Transverse colon (tissue), 4 donors: ENCODE measurements at places on chromosomes 1 and 21. TPM values are rescaled to one million over a fixed set of nuclear protein-coding genes. Genes with fewer than 3 reads are reported as not detected.

GRCh38 chr1:966135-966703 is at the start of gene PLEKHN1:
TSS of gene PLEKHN1 (plus strand) at chr1:966482. CDS start at chr1:966532, 50 bp downstream.
- peak; percentile 60 for DNase-seq

DNA sequence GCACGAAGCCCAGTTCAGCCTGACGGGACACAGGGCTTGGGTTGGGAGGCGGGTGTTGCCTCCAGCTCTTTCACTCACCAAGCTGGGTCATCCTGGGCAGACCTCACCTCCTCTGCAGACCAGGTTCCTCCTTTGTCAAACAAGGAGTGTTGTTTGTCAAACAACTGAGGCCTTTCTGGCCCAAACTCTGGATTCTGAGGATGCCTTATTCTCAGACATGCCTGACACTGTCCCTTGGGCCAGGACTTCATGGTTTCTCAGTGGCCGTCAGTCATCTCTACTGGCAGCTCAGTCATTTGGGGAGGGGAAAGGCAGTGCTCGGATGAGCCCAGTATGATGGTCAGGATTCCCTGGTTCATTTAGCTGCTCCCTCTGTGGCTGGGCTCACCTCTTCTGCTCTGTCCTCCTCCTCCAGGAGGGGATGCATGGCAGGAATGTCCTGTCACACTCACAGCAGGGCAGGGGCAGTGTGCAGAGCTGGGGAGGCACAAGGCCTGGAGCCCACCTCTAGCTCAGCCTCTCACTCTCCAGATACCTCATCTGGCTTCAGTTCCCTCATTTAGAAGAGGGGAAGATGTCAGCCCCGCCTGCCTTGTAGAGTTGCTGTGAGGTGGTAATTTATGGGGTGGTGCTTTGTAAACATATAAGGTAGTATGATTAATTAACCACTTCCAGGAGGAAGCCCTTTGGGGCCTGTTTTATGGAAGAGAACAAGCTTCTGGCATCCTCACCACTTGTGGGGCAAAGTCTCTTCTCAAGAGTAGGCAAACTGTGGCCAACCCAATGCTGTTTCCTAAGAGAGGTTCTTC is 20.6 kb downstream of the SLC2A1 start:
- DNase-seq: peak; percentile 49

DNA sequence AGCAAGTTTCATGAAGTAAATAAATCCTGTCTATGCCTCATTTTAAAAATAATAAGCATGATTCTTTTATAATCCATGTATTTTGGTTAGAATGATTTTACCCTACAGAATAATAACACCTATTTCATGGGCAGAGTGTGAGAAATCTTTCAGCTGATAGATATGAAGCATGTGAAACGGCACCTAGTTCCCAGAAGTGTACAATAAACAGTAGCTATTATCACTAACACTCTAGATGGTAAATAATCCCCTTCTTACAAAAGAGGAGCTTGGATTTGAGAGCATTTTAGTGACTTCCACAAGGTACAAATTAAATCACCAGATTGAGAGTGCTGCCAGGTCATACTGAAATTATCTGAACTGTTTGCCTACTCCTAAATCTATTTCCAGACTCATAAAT is 95.3 kb upstream of the NRIP1 start:
- no peak for DNase-seq

DNA sequence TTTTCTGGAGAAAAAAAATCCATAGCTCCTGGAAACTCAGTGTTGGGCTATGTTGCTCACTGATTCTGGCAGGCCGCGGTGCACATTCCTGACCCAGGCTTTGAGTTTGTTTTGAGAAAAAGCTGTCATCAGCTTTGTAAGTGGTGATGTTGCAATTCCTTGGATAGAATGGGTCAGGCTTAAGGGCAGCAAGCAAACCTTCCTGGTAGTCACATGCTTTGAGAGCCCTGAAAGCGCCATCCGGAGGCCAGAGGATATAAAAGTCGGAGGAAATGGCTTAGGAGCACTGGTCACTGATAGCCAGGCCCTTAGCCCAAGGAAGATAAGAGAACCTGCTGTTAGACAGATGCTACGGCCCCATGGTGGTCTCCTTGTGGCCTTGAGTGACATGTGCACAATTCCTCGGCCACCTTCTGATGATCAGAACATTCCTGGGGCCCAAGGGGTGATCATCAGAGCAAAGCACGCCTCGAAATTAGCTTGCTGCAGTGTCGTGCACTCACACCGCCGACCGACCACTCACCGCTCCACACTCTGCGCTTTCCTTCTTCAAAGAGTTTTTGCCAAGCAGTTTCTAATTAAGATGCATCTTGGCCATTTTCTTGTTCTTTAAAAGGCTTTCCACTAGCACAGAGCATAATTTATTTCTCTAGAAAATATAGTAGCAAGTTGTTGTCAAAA is 78.6 kb downstream of the MAN1C1 start:
- DNase-seq: peak; percentile 57

DNA sequence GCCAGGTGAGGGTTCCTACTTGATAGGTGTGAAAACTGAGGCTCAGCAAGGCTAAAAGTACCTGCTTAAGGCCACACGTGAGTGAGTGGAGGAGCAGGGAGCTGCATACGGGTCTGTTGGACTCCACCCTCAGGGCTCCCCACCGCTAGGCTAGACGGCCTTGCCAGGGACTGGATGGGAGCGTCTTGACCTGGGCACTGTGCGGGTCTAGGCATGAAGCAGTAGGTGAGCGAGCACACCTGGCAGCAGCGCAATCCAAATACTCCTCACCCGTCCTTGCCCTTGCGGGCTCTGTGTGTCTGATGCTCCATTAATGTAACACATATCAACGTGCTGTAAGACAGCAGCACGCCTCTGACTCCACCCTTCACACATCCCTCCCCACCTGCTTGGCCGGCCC is 94.0 kb downstream of the LACTBL1 start:
- DNase-seq: no peak

- DNase-seq: no peak
Observed at GRCh38 chr1:240790856-240791255, 178.9 kb upstream of the GREM2 start.

- no peak for DNase-seq
Observed at GRCh38 chr1:181059435-181059834, 25.7 kb downstream of the MR1 start.

DNA sequence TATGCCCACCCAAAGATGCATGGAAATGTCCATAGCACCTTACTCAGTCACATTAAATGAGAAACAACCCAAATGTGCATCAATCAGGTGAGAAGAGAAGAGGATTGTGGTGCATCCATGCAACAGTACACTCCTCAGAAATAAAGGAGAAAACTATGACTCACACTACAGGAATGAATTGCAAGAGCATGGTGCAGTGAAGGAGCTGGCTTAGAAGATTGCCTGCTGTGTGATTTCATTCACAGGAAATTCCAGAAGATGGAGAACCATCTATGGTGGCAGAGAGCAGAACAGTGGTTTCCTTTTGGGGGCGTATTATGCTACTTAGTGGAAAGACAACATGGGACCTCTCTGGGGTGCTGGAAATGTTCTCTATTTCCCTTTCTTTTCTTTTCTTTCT is 278.6 kb upstream of the AJAP1 start:
- no peak for DNase-seq

DNA sequence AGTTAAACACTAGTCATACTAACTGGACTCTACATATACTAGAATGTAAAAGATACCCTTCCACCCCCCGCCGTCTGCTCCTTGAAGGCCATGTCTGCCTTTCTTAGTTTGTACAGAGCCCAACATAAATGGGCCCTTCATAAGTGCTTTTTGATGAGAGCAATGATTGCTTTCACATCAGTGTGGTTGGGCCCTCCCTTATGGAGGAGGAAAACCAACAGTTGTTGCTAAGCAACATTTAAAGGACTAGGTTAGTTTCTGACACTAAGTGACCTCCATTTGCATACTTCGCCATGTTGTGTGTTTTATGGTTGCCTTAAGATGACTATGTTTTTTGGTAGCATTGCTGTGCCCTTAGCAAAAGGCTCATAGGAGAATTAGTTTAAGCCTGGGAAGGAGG is 182.0 kb upstream of the SGIP1 start:
- DNase-seq: no peak

DNA sequence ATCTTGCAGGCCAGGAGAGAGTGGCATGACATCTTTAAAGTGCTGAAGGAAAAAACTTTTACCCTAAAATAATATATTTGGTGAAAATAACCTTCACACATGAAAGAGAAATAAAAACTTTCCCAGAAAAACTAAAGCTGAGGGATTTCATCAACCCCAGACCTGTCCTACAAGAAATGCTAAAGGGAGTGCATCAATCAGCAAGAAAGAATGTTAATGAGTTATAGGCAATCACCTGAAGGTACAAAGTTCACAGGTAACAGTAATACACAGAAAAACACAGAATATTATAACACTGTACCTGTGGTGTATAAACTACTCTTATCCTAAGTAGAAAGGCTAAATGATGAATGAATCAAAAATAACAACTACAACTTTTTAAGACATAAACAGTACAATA is 249.2 kb upstream of the PKN2 start:
- no peak for DNase-seq

GRCh38 chr1:226602186-226603021 is 53.8 kb downstream of the STUM start:
- DNase-seq: peak; percentile 26

DNA sequence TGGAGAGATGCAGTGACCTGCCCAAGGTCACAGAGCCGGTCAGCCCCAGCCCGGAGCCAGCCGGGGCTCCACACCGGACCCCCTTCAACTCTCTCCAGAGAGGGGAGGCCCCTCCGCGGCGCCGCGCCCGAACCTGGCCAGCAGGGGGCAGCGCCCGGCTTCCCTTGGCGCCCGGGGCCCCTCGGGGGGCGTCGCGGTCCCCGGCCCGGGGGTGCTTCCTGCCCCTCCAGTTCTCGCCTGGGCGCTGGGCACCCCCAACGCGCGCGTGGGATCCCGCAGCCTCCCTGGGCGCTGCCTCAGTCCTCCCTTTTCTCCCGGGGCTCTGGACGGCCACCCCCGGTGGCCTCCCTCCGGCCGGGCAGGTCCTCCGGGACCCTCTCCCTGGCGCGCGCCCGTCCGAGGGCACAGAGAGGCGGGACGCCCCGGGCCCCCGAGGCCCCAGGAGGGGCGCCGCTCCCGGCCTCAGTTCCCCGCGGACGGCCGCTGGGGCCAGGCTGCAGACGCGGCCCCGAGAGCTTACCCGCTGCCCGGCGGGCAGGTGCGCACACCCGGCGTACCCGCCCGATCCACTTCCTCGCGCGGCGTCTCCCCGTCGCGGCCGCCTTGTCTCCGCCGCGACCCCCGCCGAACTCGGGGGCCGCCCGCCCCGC is 406 bp downstream of the HTR1D start:
- no peak for DNase-seq

- peak; percentile 27 for DNase-seq
Observed at GRCh38 chr1:56525489-56526041, 53.8 kb downstream of the PLPP3 start.

SAMSN1 gene
- total RNA-seq: 7.1 TPM

TAS1R3 gene
- total RNA-seq: 0.40 TPM

ATP1A2 gene
- total RNA-seq: 40.8 TPM

RAB3B gene
- total RNA-seq: 1.8 TPM

KCNH1 gene
- 0.55 TPM for total RNA-seq

CELSR2 gene
- total RNA-seq: 3.7 TPM

EFCAB7 gene
- not detected for total RNA-seq

GUCA2B gene
- total RNA-seq: 259 TPM
